Renal cortex interstitium (tissue), 15 donors: ENCODE measurements at places on chromosomes 13 and 19. TPM values are rescaled to one million over a fixed set of nuclear protein-coding genes. Genes with fewer than 3 reads are reported as not detected.

- DNase-seq, result no peak
Observed at GRCh38 chr19:4108767-4109625, 14.9 kb downstream of the MAP2K2 start.

- DNase-seq, result peak; percentile 87
Observed at GRCh38 chr19:11887611-11888531, at the start of gene ZNF69. Gene ZNF69 (plus strand): TSS chr19:11887782. CDS start chr19:11887924, 142 bp downstream.

Gene ZNF709
- polyA plus RNA-seq, result 11.6 TPM

Gene ATP8A2
- polyA plus RNA-seq, result 6.4 TPM

Gene SULT2A1
- 0.20 TPM for polyA plus RNA-seq

DNA sequence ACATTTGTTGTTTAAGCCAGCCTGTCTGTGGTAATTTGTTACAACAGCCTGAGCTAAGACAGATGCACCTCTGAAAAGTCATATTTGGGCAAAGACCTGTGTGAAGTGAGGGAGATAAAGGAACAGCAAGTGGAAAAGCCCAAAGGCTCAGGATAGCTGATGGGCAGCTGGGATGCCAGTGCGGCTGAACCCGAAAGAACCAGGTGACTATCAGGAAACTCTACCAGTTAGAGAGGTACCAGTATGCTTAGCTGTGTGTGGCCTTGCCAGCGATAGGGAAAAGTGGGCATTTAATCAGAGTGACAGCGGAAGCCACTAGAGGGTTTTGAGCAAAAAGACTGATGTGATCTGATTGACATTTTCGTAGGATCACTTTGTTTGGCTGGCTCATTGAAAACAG is 764.8 kb upstream of the GPC6 start:
- no peak for DNase-seq

GRCh38 chr13:111382877-111383276 is 62.4 kb downstream of the TEX29 start:
- no peak for DNase-seq

DNA sequence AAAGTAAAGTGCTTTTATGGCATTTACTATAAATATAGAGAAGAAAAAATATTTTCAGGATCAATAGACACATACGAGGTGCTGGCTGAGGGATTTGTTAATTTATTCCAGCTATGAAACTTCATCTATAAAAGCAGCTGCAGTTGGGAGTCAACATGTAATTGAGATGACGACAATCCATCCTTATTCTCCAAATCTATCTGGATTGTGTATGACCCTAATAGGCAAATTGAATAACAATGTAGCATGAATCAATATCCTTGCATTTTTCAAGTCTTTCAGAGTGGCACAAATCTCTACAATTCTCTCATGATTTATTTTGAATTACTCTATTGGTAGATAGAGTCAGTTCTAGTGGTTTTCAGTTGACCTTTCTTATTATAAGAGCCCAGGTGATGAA is 1296.5 kb upstream of the SPRY2 start:
- no peak for DNase-seq

GRCh38 chr13:88649855-88650254 is 978.7 kb downstream of the SLITRK5 start:
- DNase-seq, result no peak

- DNase-seq, result no peak
Observed at GRCh38 chr19:1047696-1048147, 7.8 kb downstream of the ABCA7 start.

DNA sequence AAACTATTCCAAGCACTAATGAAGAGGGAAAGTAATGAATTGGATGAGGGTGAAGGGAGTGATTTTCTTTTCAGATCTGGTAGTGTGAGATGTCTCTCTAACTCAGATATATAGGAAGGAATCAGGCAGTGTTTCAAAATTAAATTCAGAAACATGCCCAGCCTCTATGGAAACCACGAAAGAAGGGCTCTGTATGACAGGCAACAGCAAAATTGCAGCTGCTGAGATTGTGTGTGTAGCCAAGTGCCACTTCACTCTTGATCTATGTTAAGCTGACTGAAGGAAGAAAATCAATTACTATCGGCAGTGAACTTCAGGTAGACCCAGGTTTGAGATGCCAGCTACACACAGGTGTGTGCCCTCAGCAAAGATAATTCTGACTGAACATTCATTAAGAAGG is 387.4 kb downstream of the PCDH9 start:
- no peak for DNase-seq

GRCh38 chr13:54750521-54750920 is 1721.9 kb downstream of the OLFM4 start:
- DNase-seq, result no peak

- no peak for DNase-seq
Observed at GRCh38 chr13:38753878-38754277, 67.0 kb downstream of the FREM2 start.

Gene CFAP97D2
- polyA plus RNA-seq, result not detected

GRCh38 chr19:50835103-50835784 is 1.9 kb upstream of the KLK15 start:
- DNase-seq, result no peak

GRCh38 chr13:82147526-82147925 is 1734.7 kb downstream of the SLITRK1 start:
- DNase-seq, result no peak

GRCh38 chr13:42279986-42280385 is 8.0 kb downstream of the AKAP11 start:
- DNase-seq, result no peak

Gene ZNF181
- polyA plus RNA-seq, result 22.6 TPM

GRCh38 chr13:72698164-72698563 is 29.3 kb downstream of the MZT1 start:
- no peak for DNase-seq

Gene SLC25A23
- polyA plus RNA-seq, result 70.3 TPM

DNA sequence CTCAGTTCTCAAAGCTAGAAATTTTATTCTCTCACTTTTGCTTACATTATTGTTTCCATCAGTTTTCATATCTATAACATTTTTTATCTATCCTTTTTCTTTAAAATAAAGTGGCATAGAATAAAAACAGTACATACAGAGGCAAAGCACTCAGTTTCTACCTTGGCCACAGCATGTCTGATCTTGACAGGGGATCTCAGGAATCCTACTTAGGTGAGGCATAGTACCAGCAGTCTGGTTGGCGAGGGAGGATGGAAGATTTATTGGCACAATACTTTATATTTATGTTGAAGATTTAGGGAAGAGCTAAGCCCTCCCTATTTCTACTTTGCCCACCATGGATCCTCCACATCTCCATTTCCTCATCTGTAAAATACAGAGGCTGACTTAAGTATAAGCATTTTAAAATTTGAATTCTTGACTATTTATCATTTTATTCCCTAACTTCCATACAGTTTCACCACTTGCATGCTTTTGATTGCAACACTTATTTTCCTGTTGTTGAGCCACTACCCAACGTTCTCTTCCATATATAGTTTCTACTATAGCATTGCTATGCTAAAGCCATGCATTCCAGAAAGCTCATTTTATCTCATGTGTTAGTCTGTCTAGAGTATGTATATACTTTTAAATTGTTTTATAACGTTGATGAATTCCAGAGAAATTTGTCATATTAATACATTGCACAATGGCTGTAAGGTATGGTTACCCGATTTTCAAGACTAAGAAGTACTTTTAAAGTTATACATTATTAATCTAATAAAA is 506.7 kb downstream of the KCTD12 start:
- DNase-seq, result no peak

GRCh38 chr19:4588291-4588761 is 28.8 kb upstream of the SEMA6B start:
- DNase-seq, result no peak

- no peak for DNase-seq
Observed at GRCh38 chr13:73223372-73223781, 164.6 kb downstream of the KLF5 start.

DNA sequence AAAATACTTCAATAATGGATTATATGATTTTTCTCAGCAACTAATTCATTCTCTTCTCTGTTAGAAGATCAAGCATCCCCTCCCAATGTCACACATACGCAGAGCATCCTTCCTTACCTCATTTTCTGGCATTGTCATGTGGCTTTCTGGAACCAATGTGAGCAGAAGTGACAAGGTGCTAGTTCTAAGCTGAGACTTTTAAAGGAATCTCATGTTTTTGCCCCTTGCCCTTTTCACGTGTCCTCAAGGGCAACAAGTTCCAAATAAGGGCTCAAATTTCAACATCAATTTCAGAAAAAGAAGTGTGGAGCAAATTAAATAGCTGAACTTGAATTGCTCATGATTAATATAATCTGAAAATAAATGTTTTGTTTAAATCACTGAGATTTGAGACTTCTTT is 4.6 kb upstream of the PRR20A start:
- DNase-seq, result no peak

DNA sequence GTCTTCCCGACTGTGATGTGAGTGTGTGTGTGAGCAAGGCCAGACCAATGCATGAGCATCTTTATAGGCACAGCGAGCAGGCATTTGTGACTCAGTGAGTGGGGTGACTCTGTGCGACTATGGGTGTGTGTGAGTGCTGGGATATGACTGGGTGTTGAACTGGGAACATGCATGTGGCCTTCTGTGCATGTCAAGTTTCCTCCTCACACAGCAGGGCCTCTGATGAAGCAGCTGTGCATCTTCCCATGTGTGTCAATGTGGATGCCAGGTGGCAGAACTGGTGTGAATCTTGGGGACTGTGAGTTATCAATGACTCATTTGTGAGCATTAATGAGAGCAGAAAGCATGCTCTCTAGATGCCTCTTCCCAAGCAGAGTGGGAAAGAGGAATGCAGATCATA is 12.1 kb upstream of the LGALS14 start:
- no peak for DNase-seq

GRCh38 chr13:50284540-50284939 is 269.3 kb downstream of the KCNRG start:
- no peak for DNase-seq

DNA sequence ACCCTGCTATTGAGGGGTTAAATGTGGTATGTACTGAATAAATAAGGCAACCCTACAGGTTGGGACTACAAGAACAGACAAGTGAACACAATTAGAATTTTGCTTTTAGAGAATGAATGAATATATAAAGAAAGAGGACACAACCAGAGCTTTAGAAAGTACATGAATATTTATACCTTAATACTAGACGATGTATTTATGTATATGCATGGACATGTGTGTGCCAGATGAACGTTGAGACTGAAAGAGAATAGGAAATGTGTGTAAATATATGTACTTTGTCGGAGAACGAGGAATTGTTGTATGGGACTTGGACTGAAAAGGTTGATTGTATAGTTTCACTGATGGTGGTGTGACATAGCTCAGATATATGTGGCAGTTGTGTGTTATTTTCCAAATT is 9.3 kb upstream of the COG6 start:
- no peak for DNase-seq

Gene LGALS16
- polyA plus RNA-seq, result not detected

Gene FBXO27
- 7.1 TPM for polyA plus RNA-seq

GRCh38 chr13:84934911-84935310 is 864.3 kb downstream of the SLITRK6 start:
- DNase-seq, result no peak

DNA sequence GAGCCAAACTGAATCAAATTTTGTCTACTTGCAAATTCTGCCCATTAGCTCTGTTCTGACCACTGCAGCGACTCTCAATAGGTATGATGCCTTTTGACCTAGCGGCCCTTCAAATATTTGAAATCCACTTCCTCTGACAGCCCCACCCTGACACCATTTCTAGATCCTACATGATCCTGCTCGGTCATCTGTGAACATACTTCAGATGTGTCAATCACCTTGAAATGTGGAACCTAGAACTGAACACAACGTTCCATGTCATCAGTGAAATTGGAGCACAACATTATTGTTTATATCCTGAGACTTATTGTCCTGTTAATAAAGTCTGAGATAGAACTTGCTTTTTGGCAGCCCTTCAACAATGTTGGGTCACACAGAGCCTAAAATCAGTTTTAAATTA is 98.2 kb downstream of the UBL3 start:
- DNase-seq, result no peak

Gene KLHL1
- polyA plus RNA-seq, result 0.61 TPM

DNA sequence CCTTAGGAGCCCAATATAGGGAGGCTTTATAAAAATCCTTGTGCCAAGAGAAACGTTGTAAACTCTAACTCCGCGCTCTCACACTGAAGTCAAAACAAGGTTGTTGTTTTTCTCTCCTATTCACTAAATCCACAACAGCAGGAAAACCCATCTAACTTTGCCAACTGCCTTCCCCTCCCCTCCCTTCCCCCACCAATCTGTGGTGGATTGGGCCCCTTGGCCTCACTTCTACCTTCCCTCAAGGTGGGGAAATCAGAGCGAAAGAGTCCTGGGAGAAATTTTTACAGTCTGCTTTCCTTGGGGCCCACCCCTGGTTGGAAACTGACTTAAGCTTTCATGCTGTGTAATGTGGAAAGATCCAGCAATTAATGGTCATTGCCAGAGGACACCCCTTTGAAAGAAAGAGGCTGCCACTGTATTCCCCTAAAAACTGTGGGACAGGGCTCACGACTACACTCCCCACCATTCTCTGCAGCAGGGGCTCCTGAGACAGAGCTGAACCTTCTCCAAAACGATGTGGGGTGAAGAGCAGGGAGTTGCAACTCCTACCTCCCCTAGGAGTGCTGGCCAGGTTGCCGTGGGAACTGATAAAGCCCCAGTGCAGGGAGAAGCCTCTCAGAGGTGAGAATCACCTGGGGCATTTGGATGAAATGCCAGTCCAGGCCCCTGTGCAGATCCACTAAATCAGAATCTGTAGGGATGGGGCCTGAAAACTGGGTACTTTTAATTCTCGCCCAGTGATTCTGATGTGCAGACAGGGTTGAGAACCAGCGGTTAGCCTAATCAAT is 1.1 kb downstream of the DHRS12 start:
- DNase-seq, result no peak

DNA sequence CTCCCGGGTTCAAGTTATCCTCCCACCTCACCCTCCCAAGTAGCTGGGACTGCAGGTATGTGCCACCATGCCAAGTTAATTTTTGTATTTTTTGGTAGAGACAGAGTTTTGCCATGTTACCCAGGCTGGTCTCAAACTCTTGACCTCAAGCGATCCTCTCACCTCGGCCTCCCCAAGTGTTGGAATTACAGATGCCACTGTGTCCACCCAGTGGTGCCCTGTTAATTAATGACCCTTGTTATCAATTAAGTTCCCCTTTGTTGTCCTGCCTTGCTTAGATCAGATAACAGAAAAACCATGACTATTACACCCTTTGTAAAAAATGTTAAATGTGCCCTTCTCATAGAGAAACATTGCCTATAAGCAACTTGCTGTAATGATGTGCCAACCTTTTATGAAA is 34.4 kb upstream of the IGFL1 start:
- DNase-seq, result no peak

DNA sequence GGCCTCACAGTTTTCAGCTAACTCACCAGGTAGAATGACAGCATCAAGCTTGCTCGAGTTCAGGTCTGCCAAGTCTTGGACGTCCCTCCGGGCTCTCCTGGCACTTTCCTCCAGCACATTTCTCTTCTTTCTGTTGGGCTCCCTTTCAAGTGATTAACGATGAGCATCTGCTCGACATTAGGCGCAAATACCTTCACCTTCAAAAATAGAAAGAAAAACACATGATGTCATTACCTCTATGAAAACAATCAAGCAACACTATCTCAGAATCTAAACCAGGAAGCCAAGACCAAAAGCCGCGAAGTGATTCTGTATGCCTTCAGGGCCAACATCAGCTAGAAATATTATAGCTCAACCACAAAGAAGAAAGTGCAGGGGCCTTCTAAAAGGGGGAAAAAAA is 15.4 kb upstream of the CLN5 start:
- no peak for DNase-seq

Gene MRPS12
- 27.4 TPM for polyA plus RNA-seq

GRCh38 chr13:79725841-79726240 is 244.9 kb downstream of the NDFIP2 start:
- DNase-seq, result no peak
